ENCODE measurements at places on chromosomes 5 and 9. TPM values are rescaled to one million over a fixed set of nuclear protein-coding genes. Genes with fewer than 3 reads are reported as not detected.

DNA sequence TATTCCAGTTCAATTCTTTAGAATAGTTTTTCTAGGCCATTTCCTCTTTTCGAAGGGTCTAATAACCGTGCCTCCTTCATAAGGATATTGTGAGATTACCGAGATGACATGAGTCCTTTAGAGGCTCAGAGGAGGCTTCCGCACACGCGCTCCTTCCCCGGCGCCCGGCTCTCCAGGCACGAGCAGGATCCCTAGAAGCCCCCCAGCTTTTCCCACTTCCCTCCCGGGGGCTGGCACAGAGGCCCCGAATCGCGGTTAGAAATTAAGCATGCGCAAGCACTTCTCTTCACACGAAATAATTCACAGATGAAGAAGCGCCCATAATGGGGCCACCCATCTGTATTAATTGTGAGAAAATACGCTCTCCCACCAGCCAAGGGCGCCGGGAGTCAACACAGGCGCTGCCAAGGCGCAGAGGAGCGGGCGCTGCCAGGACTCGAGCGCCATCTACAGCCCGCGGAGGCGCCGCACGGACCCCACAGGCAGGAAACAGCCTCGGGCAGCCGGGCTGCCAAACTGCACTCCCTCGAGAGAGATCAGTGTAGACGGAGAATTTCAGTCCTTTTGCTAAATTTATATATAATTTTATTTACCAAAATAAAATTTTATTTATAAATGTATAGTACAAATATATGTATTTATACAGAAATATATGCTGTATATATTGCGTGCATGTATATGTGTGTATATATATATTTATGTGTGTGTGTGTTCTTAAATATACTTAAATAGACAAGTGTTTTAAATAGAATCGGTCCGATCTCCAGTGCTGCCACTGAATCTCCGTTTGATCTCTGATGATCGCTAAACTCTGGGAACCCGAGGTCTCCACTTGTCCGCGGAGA lies 258.1 kb upstream of the NFIL3 start:
- peak; percentile 48 for DNase-seq
- no peak overlapping the region for H3K27ac ChIP-seq
- H3K27me3 ChIP-seq, result peaks cover 4% of the 10 kb centered on the region
- no peaks in the 10 kb centered on the region for H3K36me3 ChIP-seq
- no peak overlapping the region for H3K4me3 ChIP-seq
- peaks cover 3% of the 10 kb centered on the region for H3K4me1 ChIP-seq

DNA sequence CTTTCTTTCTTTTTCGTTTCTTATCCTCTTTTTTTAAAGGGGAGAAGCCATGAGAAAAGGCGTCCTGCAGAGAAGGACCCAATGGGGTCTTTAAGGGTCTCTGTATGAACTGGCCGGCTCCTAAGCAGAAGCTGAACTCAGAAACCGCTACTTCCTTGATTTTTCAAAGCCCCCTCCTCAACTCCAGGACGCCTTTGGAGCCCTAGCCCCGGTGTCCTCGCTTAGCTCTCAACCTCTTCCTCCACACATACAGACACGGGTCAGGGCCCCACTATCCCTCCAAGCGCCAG lies 8.3 kb downstream of the PAX5 start:
- H3K27ac ChIP-seq, result no peak overlapping the region
- DNase-seq, result no peak
- H3K36me3 ChIP-seq, result no peaks in the 10 kb centered on the region
- peaks cover 76% of the 10 kb centered on the region for H3K27me3 ChIP-seq
- H3K4me3 ChIP-seq, result peak overlapping the region; percentile 31

DNA sequence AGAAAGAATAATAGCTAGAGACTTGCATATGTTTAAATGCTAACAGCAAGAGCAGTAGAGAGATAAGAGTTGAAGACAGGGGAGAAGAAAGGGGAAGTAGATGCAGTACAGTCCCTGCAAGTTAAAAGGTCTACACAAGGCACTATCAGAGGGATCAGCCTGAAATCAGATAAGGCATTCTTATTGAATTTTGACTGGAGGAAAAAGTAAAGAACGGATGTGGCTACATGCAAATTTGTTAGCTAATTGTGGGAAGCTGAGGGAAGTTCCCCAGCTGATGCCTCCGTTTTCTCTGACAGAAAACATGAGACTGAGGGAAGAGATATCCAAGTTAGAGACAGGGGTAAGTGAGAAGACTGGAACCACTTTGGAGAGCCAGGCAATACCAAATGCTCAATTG lies 12.9 kb upstream of the RHOBTB3 start:
- no peak overlapping the region for H3K27ac ChIP-seq
- DNase-seq, result no peak
- H3K4me1 ChIP-seq, result peaks cover 26% of the 10 kb centered on the region
- no peak overlapping the region for H3K4me3 ChIP-seq
- no peaks in the 10 kb centered on the region for H3K27me3 ChIP-seq
- H3K36me3 ChIP-seq, result no peaks in the 10 kb centered on the region

- H3K27ac ChIP-seq, result no peak overlapping the region
- H3K4me3 ChIP-seq, result no peak overlapping the region
- no peaks in the 10 kb centered on the region for H3K4me1 ChIP-seq
These were observed 60.7 kb upstream of the SYNPO start for GRCh38 chr5:150579462-150580400.

GRCh38 chr5:126754609-126755008 lies 22.3 kb upstream of the LMNB1 start:
- no peaks in the 10 kb centered on the region for H3K27me3 ChIP-seq
- H3K27ac ChIP-seq, result no peak overlapping the region
- H3K36me3 ChIP-seq, result no peaks in the 10 kb centered on the region
- H3K4me3 ChIP-seq, result no peak overlapping the region

DNA sequence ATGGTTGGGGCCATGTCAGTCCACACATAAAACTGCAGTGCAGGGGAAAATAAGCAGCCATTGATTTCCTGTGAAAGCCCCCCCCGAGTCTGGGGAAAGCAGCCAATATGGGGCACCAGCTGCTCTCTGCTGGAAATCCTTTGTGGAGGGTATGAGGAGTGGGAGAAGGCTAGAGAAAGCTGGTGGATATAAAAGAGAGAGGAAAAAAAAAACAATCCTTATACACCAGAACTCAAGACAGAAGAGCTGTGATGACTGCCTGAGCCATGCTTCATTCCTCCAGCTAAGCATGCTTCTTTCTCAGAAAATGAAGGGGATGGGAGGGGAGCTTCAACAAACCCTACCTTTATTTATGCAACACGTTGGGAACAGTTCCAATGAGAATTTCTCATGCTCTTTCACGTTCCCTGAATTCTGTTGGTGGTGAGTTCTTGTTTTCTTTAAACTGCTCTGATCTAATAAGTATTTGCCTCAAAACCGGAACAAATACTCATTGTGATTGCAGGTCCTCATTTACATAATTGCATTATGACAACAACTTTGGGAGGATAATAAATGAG lies 688.0 kb upstream of the SEMA6A start:
- H3K27me3 ChIP-seq, result no peaks in the 10 kb centered on the region
- no peak overlapping the region for H3K4me3 ChIP-seq
- no peak for DNase-seq
- no peak overlapping the region for H3K27ac ChIP-seq
- no peaks in the 10 kb centered on the region for H3K4me1 ChIP-seq

GRCh38 chr5:176144508-176144907 lies 93.7 kb upstream of the SIMC1 start:
- H3K36me3 ChIP-seq, result no peaks in the 10 kb centered on the region
- H3K4me1 ChIP-seq, result no peaks in the 10 kb centered on the region
- no peak for DNase-seq
- H3K4me3 ChIP-seq, result no peak overlapping the region
- H3K27me3 ChIP-seq, result no peaks in the 10 kb centered on the region

- no peak for DNase-seq
- no peak overlapping the region for H3K27ac ChIP-seq
- H3K36me3 ChIP-seq, result no peaks in the 10 kb centered on the region
- H3K27me3 ChIP-seq, result no peaks in the 10 kb centered on the region
These were observed 633.6 kb upstream of the FTMT start for GRCh38 chr5:121218086-121218485.

DNA sequence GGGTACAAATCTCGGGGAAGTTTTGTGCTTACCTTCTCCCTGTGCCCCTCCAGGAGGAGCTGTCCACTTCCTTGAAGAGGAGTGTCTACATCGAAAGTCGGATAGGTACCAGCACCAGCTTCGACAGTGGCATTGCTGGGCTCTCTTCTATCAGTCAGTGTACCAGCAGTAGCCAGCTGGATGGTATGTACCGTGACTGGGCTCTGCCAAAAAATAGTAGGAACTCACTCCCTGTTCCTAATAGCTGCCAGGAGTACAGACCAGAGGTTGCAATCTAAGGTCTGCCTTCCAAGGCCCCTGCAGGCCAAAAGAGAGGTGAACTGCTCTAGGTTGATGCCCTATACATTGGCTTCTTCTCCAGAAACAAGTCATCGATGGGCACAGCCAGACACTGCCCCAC lies 3.9 kb downstream of the KIF20A start:
- no peak for DNase-seq
- H3K4me3 ChIP-seq, result no peak overlapping the region
- H3K27me3 ChIP-seq, result no peaks in the 10 kb centered on the region
- H3K36me3 ChIP-seq, result peaks cover 7% of the 10 kb centered on the region
- peaks cover 7% of the 10 kb centered on the region for H3K4me1 ChIP-seq

DNA sequence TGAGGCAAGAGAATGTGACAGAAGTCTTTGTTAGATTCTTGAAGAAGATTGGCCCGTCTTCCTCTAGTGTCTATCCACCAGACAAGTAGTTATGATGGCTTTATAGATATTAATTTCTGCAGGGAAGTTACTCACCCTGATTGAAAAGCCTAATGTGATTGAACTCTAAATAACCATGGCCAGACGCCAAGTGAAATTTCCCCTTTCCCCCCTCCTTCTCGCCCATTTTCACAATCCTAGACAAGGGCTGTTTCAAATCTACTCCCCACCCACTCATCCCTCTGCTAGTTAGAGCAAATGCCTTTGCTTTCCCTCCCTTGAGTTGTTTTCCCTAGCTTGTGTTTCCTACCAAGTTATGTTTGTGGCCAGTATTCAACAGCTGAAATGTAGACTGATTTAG lies 182.5 kb downstream of the TMEM167A start:
- DNase-seq, result no peak
- no peaks in the 10 kb centered on the region for H3K27me3 ChIP-seq
- no peaks in the 10 kb centered on the region for H3K4me1 ChIP-seq
- no peak overlapping the region for H3K4me3 ChIP-seq

The DTWD2 gene
- 3.7 TPM for total RNA-seq

DNA sequence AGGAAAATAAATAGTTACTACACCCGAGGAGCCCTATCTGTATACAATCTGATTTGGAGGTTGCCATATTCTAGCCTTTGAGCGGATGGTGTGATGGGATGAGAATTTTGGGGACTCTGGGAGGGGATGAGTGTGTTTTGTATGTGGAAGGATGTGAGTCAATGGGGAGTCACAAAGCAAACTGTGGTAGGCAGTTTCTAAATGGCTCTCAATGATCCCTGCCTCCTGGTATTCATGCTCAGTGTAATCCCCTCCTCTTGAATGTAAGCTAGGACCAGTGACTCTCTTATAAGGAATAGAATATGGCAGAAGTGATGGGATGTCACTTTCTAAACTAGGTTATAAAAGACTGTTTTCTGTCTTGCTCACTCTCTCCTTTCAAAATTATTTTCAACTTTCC lies 205.7 kb upstream of the RIOK2 start:
- H3K27me3 ChIP-seq, result no peaks in the 10 kb centered on the region
- no peak for DNase-seq
- H3K27ac ChIP-seq, result no peak overlapping the region
- H3K4me1 ChIP-seq, result no peaks in the 10 kb centered on the region
- H3K36me3 ChIP-seq, result no peaks in the 10 kb centered on the region

- H3K27me3 ChIP-seq, result peaks cover 21% of the 10 kb centered on the region
- no peak overlapping the region for H3K4me3 ChIP-seq
- no peaks in the 10 kb centered on the region for H3K36me3 ChIP-seq
- H3K27ac ChIP-seq, result no peak overlapping the region
- no peak for DNase-seq
- no peaks in the 10 kb centered on the region for H3K4me1 ChIP-seq
These were observed 73.9 kb downstream of the FOXD1 start for GRCh38 chr5:73374520-73375190.

The CD72 gene
- 6.5 TPM for total RNA-seq

GRCh38 chr9:86099701-86100364 lies 475 bp upstream of the GOLM1 start:
- peaks cover 13% of the 10 kb centered on the region for H3K27me3 ChIP-seq
- no peak for DNase-seq
- no peaks in the 10 kb centered on the region for H3K36me3 ChIP-seq
- peaks cover 6% of the 10 kb centered on the region for H3K4me1 ChIP-seq
- peak overlapping the region; percentile 56 for H3K4me3 ChIP-seq
- no peak overlapping the region for H3K27ac ChIP-seq

DNA sequence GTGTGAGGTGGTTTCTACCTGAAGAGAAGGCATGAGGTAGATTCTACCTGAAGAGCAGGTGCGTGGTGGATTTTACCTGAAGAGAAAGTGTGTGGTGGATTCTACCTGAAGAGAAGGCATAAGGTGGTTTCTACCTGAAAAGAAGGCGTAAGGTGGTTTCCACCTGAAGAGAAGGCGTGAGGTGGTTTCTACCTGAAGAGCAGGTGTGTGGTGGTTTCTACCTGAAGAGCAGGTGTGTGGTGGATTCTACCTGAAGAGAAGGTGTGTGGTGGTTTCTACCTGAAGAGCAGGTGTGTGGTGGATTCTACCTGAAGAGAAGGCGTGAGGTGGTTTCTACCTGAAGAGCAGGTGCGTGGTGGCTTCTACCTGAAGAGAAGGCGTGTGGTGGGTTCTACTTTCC lies 192.8 kb downstream of the MED10 start:
- no peak overlapping the region for H3K4me3 ChIP-seq
- H3K36me3 ChIP-seq, result no peaks in the 10 kb centered on the region
- no peaks in the 10 kb centered on the region for H3K27me3 ChIP-seq
- H3K4me1 ChIP-seq, result no peaks in the 10 kb centered on the region
- H3K27ac ChIP-seq, result no peak overlapping the region
- DNase-seq, result no peak
